ENCODE measurements at places on chromosomes 12 and 14.

- DNase-seq: no peak
Measured at GRCh38 chr14:104556256-104557021, 23.1 kb upstream of the C14orf180 start.

DNA sequence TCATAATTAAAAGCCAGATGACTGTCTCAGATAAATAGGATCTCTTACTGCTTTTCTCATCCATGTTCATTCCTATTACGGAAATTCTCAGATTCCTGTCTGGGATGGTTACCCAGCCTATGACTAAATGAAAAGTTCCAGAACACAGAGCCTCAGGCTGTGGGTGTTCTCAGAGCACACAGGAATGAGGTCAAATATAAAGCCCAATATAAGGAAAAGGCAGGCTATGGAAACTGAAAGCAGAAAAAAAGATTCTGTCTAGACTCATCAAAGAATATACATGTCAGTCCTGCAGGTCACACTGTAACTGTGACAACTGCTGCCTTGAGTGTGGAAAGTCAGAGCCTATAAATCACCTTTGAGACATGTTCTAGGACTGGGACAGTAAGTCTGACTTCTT is 64.3 kb downstream of the DCAF5 start:
- no peak for DNase-seq

- DNase-seq: no peak
Measured at GRCh38 chr12:130796985-130797686, 41.9 kb downstream of the STX2 start.

GRCh38 chr14:86596024-86596423 is 1066.1 kb downstream of the FLRT2 start:
- no peak for DNase-seq

GRCh38 chr12:127943481-127944210 is 323.3 kb upstream of the TMEM132C start:
- no peak for DNase-seq

GRCh38 chr14:59161561-59162175 is 26.8 kb upstream of the DAAM1 start:
- no peak for DNase-seq

DNA sequence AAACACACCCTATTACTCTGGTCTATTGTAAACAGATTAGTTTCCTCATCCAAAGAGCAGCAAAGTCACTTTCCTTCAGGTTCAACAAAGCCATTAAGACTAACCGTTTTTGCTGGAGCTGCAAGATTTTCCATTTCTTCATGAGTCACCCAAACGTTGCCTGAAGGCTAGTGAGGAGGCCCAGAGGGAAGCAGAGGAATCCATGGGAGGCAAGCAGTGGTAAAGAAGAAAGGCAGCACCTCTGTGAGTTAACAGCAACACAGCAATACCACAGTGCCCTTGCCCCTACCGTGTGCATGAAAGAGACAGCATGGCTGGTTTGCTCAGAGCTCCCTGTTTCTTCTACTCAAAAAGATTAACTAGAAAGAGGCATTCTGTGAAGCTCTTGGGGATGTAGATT is 206.3 kb downstream of the ACSS3 start:
- DNase-seq: no peak

- no peak for DNase-seq
Measured at GRCh38 chr12:47856721-47857575, 37.2 kb upstream of the HDAC7 start.

- DNase-seq: no peak
Measured at GRCh38 chr14:54935958-54936357, 33.3 kb upstream of the GCH1 start.

DNA sequence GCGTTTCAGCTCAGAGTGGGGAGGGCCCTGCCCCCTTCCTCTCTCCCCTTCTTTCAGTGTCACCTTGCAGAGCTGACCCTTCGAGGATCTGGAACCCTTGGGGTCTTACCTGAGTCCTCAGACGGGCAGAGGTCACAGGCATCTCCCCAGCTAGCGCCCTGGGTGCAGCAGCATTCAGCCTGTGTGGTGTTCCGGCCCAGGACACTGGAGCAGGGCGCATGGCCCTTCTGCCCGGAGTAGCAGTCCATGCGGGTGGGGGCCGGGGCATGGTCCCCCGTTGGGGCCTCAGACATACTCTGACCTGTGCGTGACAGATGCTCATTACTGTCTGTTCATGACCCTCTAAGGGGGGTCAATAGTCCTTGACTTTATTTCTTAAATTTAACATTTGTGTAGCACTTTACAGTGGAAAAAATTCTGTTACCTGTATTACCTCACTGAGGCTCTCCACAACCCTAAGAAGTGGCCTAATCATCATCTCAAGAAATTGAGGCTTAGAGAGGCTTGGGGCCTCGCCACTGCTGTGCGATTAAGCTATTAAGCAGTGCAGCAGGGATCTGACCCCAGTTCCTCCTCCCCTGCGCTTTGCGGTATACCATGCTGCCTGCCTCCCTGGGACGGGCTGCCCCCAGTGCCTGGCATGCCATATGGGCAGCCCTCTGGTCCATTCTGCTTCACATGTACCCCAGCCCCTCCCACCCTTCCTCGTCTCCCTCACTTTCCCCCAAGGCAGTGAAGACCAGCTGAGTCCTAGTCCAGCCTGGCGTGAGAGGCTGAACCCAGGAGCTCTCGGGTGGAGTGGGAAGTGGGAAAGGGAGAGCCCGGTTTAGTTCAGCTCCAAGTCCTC is 11.5 kb downstream of the ISCA2 start:
- DNase-seq: no peak

- DNase-seq: no peak
Measured at GRCh38 chr14:61444215-61444768, 122.9 kb downstream of the PRKCH start.

DNA sequence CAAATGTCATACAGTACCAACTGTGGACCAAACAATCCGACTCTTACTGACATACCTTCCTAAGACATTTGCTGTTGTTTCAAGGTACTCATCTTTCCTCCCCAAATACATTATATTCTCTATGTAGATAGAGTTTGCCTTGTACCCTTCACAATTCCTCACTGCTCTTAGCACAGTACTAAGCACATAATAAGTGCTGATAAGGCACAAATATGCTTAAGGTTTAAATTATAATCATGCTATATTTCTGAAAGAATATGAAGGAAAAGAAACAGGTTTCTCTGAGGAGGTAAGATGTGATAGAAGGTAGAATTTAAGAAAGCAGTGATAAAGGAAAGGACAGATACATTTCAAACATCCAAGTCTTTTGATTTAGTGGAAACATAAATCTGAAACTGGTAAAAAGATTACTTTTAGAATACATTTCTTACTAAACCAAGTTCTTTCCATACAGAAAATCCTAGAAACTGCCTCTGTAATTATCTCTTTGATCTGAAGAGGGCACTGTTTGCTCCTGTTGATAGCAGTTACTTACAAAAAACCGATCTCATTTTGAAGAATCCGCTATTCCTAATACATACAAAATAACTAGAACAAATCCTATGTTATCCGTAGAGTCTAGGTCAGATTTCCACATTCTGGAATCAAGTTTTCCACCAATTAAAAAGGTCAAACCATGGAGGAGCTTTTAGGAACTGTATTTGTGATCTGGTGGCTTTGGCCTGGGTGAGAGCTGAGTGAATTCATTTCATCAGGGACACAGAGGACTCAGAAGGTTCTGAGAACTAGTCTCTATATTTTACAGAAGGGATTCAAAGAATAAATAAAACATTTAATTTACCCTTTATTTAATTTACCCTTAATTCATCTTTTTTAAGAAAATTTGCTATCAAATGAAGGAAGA is 311.9 kb downstream of the DAD1 start:
- no peak for DNase-seq

GRCh38 chr14:67749341-67750084 is 47.8 kb downstream of the RDH12 start:
- DNase-seq: no peak

- DNase-seq: no peak
Measured at GRCh38 chr14:51321036-51321435, 81.0 kb downstream of the TMX1 start.

GRCh38 chr12:4157122-4157521 is 116.4 kb upstream of the CCND2 start:
- no peak for DNase-seq

- DNase-seq: no peak
Measured at GRCh38 chr12:79925492-79925891, 9.4 kb downstream of the PPP1R12A start.

DNA sequence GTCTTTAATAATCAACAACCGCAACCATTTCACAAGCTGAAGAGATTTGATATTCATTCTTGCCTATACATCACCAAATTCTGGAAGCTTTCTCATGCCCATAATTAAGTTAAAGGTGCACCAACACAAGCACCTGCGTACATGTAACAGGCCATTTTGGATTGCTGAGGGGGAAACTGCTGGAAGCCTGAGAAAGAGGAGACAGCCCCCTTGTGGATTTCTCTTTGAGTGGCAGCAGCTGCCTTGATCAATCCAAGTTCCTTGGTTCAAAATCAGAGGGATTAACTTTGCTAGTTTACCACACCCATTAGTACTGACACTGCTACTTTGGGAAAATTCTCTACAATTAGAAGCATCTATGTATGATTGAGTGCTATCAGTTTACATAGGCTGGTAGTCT is 321.1 kb downstream of the NOVA1 start:
- DNase-seq: no peak

- DNase-seq: no peak
Measured at GRCh38 chr12:96698965-96699364, 208.1 kb upstream of the NEDD1 start.

- DNase-seq: no peak
Measured at GRCh38 chr14:76908834-76909233, 82.6 kb downstream of the LRRC74A start.

DNA sequence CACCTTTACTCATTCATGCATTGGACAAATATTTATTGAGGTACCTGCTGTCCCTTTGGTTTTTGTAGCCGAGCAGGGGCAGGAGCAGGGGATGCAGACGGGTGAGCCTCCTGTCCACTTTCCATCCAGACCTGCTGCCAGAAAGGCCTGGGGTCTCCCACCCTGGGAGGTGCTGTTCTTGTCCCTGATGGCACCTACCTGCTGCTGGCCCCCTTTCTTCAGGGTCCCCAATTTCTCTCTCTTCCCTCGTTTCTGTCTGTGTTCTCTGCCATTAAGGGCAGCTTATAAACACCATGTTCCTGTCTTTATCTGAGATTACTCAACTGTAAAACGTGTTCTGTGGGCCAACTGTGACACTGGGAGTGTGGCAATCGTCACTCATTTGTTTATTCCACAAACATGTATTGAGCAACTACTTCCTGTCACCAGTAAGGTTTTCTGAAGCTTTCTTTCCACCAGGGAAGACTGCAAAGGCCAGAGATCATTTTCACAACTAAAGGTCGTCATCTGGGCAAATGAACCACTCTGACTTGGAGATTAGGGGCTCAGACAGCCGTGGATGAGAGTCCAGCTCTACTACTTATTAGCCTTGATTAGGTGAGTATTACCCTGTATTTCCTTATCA is at the start of gene HAL:
HAL (minus strand) TSS at position 311 of the 625 bp plus-strand sequence. CDS start 434 bp downstream, outside the sequence.
- DNase-seq: no peak

DNA sequence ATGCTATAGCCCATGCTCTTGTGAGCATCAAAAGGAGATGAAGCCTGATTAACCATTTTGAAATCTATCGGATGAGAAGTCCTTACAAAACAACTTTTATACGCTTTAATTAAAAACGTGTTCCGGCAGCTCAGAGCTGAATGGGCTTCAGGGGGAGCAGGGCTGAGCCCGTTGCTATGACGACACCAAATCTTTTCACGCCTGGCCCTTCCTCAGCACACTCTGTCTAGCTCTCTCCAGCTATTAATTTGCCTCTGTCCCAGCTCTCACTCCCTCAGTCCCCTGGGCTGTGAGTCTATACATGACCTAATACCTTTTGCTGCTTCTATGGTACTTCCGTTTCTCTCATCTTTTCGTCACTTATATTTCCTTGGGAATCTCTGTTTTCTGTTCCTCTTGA is 15.8 kb downstream of the FOXA1 start:
- no peak for DNase-seq

- no peak for DNase-seq
Measured at GRCh38 chr12:90679674-90680073, 275.3 kb downstream of the CCER1 start.

DNA sequence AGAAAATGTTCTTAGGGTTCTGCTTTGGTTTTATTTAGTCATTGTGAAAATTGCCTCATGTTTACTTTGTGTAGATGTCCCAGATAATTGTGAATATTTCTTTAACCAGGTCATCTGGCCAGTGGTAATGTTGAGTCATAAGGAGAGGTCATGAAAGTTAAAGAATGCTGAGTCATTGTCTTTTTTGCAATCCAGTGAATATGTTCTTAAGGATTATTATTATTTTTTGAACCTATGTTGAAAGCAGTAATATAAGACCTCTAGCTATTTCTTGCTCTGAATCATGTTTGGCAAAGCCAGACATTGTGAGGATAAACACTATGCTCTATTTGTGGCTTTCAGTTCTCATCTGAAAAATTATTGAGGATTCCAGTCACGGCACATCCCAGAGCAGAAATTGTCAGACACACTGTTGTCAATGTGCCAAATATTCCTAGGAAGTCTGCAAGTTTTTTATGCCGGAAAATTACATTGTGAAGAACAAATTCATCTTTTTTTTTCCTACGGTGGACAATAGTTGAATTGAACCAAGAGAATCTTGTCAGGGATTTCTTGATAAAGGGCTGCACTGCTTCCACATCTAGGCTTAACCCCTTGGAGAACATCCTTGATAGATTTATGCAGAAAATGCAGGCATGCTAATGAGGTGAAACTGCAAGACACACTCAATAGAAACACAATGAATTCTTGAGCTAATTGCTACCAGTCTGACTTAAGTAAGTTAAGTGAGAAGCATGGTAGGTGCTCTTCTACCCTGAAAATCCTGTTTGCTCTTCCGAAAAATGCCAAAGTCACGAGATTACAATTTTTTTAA is 369.6 kb downstream of the ATP23 start:
- DNase-seq: no peak

DNA sequence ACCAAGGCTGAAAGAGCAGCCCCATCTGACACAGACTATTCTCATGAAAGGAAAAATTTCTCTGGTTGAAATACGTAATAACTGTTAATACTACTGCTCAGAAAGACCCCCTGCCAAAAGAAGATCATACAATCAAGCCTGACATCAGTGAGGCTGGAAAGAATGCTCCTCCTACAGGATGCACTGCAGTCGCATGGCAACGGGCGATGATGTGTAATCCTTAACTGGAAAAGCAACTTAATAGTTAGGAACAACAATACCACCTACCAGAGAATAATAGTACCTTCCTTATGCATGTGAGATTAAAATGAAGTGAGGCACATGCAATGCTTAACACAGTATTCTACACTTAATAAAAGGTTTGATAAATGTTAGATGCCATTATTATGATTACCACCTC is 1.2 kb upstream of the GOLGA5 start:
- no peak for DNase-seq

- DNase-seq: no peak
Measured at GRCh38 chr12:9961106-9961505, 10.1 kb upstream of the CLEC12A start.

DNA sequence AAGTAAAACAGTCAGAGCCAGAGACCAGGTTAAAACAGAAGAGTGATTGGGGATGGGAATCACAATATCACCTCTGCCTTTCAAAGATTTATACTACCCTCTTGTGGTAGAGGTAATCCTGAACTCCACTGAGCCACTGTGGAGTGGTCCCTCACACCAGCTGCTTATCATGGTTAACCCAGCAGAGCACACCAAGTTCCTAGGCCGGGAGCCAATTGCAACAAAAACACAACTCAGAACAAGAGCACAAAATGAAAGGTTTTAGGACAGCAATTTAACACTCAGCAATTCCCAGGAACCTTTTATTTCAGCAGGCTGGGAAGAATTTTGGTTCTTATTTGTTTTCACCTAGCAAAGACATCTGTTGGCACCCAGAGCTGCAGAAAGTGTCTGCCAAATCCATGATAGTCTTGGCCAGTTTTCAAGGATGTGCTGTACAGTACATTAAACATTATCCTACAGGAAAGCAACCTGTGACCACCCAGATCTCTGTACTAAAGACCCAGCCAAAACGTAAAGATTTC is 220.5 kb upstream of the ATXN7L3B start:
- no peak for DNase-seq

GRCh38 chr14:102882226-102882906 is 40.1 kb upstream of the AMN start:
- DNase-seq: no peak

All from esophagus squamous epithelium (tissue), 5 donors.